Activated CD4-positive, alpha-beta T cell treated with anti-CD3 and anti-CD28 coated beads, Interleukin-2, amount 50 U/mL, for 1 hour (primary cell): ENCODE measurements at places on chromosomes 11 and 22.

DNA sequence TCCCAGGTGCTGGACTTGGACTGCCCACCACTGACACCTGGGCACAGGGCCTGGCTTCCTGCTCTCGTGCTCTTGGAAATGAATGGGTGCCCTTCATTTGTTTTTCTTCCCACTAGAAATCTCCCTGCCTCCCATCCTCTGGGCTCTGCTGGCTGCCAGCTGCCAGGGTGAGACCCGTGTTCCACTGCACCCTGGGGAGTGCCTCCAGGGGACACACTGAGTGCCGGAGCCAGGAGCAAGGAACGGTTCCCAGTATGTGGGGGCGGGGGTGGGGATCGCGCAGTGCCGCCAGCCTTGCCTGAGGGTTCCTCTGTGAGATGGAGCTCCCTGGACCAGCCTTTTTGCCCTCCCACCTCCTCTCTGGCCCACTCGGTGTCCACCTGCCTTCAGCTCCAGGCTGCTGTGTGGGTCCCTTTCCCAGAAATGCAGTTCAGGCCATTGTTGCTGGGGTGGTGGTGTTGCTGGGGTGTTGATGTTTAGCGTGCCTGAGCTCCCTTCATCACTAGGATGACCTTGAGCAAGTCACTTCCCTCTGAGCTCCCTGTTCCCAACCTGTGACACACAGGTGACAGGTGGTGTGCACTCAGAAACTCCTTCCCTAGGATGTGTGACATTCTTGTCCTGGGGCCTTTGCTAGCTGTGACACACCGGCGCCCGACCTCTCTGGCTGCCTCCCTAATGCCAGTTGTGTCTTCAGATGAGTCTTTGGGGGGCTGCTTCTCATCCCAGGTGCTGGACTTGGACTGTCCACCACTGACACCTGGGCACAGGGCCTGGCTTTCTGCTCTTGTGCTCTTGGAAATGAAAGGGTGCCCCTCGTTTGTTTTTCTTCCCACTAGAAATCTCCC lies 72.1 kb downstream of the MED15 start:
- no peak for DNase-seq

- DNase-seq, result no peak
These were observed 555.2 kb downstream of the SOX6 start for GRCh38 chr11:15801126-15801525.

- no peak for DNase-seq
These were observed 16.7 kb downstream of the PDE2A start for GRCh38 chr11:72657411-72658100.

DNA sequence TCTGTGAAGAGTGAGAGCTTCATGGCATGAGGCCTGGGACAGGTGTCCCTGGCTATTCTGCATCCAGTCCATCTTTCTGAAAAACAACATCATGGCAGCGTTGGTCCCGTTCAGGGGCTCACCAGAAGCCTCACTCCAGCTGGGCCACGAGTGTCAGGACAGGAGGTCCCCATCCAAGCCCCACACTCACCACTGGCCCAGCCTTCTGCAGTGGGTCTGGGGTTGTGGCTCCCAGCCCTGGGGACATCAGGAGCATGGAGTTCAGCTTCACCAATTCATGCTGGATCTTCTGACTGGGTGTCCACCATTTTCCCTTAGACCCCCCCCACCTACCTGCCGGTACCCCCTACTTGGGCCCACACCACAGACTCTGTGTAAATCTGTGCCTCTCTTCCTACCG lies 400.3 kb downstream of the BRD1 start:
- DNase-seq, result no peak

- DNase-seq, result no peak
These were observed 61.3 kb downstream of the TRIM44 start for GRCh38 chr11:35723913-35724312.

DNA sequence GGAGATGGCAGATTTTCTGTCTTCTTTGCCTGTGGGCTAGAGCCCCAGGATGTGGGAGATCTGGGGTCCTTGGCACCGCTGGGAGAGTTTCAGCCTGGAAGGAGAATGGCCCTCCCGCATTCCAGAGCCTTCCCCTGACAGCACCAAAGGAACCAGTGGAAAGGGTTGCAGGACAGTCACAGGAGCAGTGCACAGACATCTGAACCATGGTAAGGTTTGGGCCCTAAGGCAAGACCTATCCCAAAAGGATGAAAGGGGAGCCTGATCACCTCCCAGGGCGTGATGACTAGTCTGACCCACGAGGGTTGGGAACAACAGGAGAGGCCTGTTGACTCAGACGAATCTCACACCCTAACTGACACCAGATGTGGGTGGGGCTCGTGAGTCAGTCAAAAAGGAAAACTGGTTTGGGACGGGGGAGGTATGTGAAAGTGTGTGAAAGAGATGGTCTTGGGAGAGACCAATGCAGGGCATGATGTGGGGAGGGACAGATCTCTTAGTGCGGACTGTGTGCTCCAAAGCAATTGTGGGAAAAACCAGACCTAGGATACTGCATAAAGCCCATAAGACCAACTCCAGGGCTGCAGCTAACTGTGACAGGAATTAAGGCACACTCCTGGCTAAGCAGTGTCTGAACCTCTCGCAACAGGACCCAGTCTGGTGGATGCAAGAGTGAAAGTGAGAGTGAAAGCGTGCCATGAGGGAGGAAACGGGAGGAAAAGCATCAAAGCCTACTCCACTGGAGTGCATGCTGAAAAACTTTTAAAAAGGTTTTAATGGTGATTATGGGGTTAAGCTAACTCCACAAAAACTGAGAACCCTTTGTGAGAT lies 39.1 kb upstream of the GLYAT start:
- DNase-seq, result no peak

DNA sequence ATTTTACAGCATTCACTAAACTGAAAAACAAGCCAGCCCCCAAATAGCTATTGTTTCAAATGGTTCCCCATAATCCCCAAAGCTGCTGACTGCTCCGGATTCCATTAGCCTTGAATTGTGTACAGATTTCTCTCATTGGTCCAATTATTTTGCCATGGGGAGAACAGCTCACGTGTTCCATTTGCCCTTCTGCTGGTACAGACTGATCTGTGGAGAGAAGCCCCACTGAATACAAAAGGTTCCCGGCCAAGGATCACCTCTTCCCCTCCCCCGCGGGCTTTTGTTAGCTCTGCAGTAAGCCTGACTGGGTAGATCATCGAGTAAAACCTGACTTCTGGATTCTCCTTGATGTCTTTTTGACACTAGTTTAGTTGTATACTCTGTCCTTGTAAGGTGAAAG lies 9.1 kb upstream of the MAPK8IP1 start:
- no peak for DNase-seq

- DNase-seq, result no peak
These were observed 28.0 kb downstream of the MYEOV start for GRCh38 chr11:69321877-69322361.

DNA sequence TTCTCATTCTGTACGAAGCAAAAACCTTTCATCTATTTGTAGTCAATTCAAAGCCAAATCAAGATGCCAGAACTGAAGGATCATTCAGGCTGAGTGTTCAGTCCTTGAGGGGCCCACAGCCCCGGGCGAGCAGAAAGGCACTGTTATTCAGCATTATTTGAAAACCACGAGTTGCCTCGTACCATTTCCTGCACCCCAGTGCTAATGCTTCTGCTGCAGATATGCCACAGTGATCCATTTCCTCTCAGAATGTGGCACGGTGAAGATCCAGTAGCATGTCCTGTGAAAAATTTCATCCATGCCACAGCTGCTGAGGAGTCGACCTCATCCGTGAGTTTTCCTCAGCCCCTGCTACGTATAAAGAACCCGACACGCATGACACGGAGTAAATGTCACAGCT lies 85.4 kb downstream of the OSBP2 start:
- DNase-seq, result no peak
